HT-29 (cell line): ENCODE measurements at places on chromosomes 13 and 19. TPM values are rescaled to one million over a fixed set of nuclear protein-coding genes. Genes with fewer than 3 reads are reported as not detected.

Gene ZNF100
- total RNA-seq = 0.25 and 0.60 TPM in 2 replicates

Gene CEACAM4
- not detected in 2 replicates for total RNA-seq

Gene UBE2S
- 2,696 and 2,806 TPM in 2 replicates for total RNA-seq

Gene FUT6
- total RNA-seq = not detected in 2 replicates

Gene SHISA7
- total RNA-seq = not detected in 2 replicates

Gene HSPB6
- total RNA-seq = not detected in 2 replicates

Gene RLN3
- total RNA-seq = not detected in 2 replicates

Gene POU4F1
- total RNA-seq = not detected in 2 replicates

Gene TPTE2
- total RNA-seq = not detected in 2 replicates
